Glomerular endothelial cell (primary cell): ENCODE measurements at places on chromosomes 5 and 9. TPM values are rescaled to one million over a fixed set of nuclear protein-coding genes. Genes with fewer than 3 reads are reported as not detected.

DNA sequence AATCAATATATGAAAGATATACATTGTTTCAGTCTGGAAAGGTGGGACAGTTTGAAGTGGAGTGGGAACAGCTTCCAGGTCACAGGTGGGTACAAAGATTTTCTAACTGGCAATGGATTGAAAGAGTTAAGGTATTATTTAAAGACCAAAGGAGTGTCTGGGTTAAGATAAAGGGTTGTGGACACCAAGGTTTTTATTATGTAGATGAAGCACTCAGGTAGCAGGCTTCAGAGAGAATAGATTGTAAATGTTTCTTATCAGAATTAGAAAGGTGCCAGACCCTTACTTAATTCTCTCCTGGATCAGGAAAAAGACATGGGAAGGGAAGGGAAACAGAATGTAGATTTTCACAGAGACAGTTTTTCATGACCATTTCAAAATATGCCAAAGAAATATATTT is 1174.8 kb downstream of the MAT2B start:
- no peak for DNase-seq

BRINP1 gene
- 0.12 TPM in 1 of 2 replicates, not detected in the other for total RNA-seq

NTNG2 gene
- 0.58 and 0.63 TPM in 2 replicates for total RNA-seq

DNA sequence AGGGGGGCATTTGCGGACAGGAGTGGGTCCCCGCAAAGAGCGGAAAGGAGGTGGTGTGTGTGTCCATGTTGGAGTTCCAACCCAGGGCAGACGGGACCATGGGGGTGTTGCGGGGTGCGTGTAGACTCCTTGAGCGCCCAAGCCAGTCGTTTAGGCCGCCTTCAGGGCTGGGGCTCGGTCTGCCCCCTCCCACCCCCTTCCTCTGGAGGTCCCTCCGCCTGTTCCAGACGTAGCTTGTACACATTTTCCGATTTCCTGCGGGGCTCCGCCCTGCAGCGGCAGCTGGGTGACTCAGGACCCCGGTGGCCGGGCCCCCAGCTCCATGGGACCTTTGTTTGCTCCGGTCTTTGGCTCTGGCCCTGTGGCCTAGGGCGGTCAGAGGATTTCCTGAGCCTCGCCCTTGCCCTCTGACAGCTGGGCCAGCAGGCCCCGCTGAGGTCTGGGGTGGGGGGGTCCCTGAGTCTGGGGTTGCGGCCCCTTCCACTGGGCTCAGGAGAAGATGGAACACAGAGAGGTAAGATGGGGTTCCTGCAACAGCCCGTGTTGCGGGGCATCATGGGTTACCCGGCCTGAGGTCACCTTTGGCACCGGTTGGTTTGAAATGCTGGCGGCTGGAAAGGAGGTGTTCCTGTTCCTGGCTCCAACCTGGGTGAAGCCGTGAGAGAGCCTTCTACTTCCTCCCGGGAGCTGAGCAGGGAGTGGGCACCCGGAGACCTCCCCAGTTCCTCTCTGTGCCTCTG is 1.5 kb downstream of the PKN3 start:
- DNase-seq, result no peak

RMRP gene
- total RNA-seq, result 2,917 and 4,459 TPM in 2 replicates

- DNase-seq, result no peak
Observed at GRCh38 chr9:96006961-96007360, 131.5 kb downstream of the ERCC6L2 start.

DNA sequence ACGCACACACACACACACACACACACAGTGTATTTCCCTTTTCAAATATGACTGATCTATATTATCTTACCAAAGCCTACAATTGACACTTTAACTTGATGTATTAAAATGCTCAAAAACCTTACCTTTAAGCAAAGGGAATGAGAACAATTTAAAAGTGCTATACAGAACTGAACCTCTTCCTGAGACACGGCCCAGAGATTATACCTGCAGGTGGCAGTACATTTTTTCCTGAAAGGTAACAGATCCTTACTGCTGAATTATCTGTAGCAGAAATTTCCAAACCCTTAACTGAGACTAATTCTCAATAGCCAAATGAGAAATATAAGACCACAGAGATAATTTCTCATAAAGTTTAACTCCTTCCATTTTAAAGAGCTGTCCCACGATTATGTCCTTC is 91.1 kb downstream of the MYO10 start:
- no peak for DNase-seq

POLK gene
- total RNA-seq, result 17.1 and 26.1 TPM in 2 replicates

FBN2 gene
- total RNA-seq, result 21.4 and 41.2 TPM in 2 replicates

GRCh38 chr9:113876151-113876992 is at the start of gene ZNF618:
TSS of gene ZNF618 (plus strand) at chr9:113876309. CDS start at chr9:113876381, 72 bp downstream.
- no peak for DNase-seq

- DNase-seq, result no peak
Observed at GRCh38 chr9:129887334-129888292, 52.4 kb downstream of the USP20 start.
